Nucleus accumbens (tissue), 56 donors: ENCODE measurements at places on chromosomes 6 and 20.
A peak's percentile ranks its signal among the peaks of the same experiment; 100 is the strongest.

GRCh38 chr6:39879535-39879934, 54.7 kb downstream of the MOCS1 start:
- DNase-seq = no peak

DNA sequence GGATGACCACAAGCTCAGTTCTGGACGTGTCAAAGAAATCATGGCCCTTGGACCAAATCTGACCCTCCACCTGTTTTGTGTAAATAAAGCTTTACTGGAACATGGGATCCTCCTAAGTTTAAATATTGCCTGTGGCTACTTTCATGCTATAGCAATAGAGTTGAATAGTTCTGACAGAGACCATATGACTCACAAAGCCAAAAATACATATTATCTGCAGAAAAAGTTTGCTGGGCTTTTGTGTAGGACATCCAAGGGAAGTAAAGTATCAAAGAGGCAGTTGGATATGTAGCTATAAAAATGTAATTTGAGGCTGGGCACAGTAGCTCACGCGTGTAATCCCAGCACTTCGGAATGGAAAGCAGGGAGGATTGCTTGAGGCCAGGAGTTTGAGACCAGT, 78.9 kb downstream of the TOX2 start:
- DNase-seq = no peak

DNA sequence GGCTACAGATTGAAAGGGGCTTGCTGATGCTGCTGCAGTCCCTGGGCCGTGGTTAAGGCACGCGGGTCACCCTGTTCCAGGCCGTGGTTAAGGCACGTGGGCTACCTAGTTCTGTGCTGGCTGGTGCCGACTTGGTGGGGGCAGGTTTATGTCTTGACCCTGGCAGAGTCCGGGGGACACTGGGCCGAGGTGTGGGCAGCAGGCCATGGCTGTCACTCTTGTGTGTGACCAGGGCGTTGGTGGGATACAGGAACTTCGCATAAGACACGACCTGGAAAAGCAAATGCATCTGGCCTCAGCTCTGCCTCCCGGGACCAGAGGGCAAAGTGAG, 6.4 kb downstream of the RPS21 start:
- DNase-seq = no peak

GRCh38 chr6:115969930-115970273, 90.8 kb downstream of the FRK start:
- no peak for DNase-seq

- DNase-seq = no peak
These were observed 33.8 kb upstream of the PMEPA1 start for GRCh38 chr20:57743450-57744095.

DNA sequence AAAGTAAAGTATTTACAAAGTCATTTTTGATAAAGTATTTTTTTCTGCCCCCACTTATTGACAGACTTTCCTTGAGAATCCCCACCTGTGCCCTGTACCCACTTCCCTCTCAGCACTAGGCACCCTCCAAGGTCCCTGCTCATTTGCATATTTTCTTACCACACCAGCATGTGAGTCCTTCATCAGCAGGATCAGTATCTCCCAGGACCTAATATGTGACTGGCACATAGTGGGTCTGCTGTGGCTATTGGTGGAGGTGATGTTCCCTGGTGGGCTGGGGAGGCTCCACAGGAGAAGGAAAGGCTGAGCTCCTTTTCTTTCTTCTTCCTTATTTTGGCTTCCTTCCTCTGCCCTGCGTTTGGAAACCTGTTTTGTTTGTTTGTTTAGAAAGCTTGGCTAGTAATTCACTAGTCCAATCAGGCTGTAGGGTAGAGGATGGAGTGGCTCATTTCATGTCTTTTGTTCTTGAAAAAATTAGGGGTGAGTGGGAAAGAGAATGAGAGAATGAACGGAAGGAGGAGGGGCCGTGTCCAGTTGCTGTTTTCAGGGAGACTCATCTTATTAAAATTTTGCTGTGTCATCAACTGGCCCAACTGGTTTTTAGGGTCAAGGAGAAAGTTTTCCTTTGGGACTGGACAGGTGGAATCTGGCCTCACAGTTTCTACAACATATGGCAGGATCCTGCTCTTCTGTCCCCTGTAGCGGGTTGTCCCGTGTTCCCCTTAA, 2.8 kb upstream of the RNF24 start:
- DNase-seq = no peak

GRCh38 chr6:158560836-158561320, 987 bp downstream of the TMEM181 start:
- DNase-seq = no peak

GRCh38 chr6:42453654-42454427, 2.1 kb upstream of the TRERF1 start:
- DNase-seq = no peak

DNA sequence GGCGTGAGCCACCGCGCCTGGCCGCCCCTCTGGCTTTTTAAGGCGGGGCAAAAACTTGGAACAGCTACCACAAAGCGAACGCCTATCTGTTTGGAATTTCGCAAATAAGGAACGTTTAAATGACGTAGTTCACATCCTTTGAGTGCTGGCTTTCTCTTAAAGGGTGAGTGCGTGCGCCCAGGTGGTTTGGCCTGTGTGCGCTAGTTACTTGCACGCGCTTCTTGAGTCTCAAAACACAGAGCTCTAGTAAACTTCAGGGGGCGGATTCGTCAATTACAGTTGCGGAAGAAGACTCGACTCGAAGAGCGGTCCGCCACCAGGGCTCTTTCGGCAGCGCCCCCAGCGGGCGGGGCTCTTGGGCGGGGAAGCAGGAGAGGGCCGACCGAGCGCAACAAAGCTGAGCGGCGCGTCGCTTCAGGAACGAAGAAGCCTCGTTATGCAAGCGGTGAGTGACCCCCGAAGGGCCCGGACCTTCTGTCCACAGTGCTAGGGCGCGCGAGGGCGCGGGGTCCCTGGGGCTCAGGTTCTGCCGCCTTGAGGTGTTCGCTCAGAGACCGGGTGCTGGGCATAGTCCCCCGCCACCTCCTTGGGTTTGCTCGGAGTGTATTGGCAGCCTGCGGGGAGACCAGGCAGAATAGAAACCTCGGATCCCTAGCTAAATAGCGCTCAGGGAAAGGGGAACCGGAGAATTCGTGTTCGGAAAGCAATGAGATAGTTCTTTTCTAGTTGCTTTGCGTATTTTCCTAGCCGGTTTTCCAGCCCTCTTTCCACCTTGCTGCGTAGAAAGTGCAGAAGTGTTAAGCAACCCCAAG, at the start of gene SYCP2L:
TSS of gene SYCP2L (plus strand) at position 362 of the 812 bp plus-strand sequence. CDS start at position 437, 75 bp downstream.
- no peak for DNase-seq

- no peak for DNase-seq
These were observed 11.4 kb upstream of the SNX9 start for GRCh38 chr6:157811476-157812173.

- DNase-seq = no peak
These were observed 139.9 kb downstream of the KCNQ5 start for GRCh38 chr6:72761761-72762160.

GRCh38 chr20:22502731-22503191, 81.6 kb downstream of the FOXA2 start:
- no peak for DNase-seq

DNA sequence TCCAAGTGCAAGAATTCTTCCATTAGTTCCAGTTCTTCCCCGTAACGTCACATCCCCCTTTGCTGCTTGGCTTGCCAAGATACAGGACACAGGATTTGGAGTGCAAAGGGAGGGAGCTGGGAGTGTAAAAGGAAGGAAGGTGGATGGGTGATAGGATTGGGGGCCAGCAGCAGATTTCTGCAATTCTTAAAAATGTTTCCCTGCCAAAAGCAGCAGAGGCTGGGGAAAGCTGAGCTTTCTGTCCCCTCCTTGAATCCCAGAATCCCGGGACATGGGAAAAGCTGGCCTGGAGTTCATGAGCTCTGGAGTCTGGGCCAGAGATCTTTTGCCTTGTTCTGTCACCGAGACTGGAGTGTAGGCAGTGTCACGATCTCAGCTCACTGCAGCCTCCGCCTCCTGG, 60.0 kb upstream of the EPB41L1 start:
- no peak for DNase-seq

GRCh38 chr6:62286470-62286843, 432 bp upstream of the KHDRBS2 start:
- no peak for DNase-seq

- DNase-seq = no peak
These were observed 31.4 kb downstream of the RGS17 start for GRCh38 chr6:153099636-153100035.

GRCh38 chr6:88145298-88145963, 20.7 kb downstream of the CNR1 start:
- DNase-seq = no peak

- DNase-seq = no peak
These were observed 309.0 kb upstream of the PTCHD4 start for GRCh38 chr6:48419992-48420391.

DNA sequence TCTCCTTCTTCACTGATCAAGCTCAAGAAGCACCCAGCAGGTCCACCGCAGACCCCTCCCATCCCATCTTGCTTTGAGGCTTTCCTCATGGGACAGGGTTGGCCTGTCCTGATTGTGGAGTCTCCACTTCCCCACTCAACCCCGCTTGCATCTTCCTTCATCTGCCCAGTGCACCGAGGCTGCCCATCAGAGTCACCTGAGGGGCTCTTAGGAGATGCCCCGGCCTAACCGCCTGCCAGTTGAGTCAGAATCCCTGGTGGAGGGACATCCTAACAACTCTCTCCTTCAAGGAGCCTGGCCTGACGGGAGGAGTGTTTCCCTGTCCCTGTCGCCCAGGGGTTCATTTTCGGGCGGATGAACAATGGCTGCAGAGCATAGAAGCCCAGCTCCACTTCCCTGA, 46.1 kb downstream of the RBM38 start:
- no peak for DNase-seq

DNA sequence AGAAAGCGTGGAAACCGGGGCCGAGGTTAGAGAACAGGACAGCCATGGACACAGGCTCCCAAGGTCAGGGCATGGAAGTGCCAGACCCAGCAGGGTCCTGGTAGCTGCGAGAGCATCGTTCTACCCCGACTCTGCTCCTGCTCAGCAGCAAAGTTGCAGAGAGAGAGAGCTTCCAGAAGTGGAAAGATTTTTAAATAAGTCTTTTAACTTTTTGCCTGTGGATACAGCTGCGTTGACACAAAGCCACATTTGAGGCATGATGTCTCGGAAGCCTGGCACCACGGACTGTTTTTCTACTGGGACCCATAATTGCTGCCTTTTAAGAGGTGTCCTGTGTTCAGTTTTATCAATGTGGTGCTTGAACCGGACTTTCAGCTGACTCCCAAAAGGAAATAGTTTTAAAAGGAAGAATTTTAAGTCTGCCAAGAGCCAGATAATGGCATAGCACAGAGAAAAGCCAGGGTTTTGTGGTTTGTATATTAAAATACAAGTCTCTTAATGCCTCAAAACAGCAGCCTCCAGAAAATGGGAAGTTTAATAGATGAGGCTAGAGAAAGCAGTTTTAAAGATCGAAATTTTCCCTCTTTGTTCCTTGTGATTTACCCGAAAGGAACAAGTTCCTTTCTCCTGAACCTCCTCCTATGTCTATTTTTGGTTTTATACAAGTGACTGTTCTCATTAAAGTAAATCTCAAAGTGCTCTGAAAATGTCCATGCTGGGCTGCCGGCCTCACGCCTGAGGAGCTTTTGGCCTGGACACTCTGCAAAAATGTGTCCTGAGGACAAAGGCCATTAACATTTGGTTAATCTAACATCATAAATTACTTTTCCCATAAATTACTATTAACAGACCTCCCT, 91.5 kb downstream of the RIN2 start:
- DNase-seq = no peak

DNA sequence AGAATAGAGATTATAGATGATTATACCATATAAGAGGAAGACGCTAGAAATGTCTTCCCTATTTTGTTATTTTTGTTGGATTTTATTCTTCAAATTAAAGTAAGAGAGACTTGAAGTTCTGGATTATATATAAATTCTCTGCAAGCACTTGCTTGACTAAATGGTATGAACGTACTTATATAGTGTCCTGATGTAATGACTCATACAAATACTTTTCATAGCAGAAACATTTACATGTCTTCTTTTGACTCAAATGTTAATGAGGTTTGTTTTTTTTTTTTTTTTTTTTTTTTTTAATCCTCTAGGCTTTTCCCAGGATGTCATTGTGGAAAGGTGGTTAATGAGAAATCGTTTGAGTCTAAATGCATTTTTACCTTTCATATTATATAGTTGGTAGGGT, 55.0 kb downstream of the PDE7B start:
- no peak for DNase-seq

GRCh38 chr20:18276821-18277220, 11.5 kb upstream of the ZNF133 start:
- peak; percentile 59 for DNase-seq

GRCh38 chr20:33145521-33145920, 22.4 kb upstream of the BPIFA2 start:
- DNase-seq = no peak

DNA sequence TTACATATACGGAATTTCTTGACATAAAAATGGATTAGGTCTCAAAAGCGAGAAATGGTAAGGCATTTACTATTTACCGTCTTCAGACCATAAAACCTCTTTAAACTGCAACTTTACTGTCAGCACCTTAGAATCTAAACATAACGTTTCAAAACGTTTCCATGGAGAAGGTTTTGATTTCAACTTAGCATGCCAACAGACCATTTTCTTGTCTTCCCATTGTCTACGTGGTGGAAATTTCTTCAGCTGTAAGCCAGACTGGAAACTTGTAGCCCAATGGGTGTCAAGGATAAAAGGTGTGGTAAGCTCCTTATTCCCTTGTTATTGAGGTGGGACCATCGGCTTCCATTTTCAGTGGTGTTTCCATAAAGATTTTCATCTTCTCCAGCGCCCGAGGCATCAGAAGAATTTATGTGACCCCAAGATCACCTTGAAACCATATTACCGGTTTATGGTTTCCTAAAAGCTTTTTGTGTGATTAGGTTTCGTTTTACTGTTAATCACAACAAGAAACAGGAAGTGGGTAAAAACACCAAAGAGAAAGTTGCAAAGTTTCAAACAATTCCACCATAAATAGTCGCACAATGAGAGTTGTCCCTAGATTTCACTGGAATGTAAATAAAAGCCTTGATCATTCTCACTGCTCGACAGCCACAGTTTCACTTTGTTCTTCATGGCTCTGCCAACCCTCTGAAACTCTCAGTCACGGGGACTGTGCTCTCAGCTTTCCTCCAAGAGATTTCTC, 63.0 kb upstream of the CD2AP start:
- DNase-seq = no peak

DNA sequence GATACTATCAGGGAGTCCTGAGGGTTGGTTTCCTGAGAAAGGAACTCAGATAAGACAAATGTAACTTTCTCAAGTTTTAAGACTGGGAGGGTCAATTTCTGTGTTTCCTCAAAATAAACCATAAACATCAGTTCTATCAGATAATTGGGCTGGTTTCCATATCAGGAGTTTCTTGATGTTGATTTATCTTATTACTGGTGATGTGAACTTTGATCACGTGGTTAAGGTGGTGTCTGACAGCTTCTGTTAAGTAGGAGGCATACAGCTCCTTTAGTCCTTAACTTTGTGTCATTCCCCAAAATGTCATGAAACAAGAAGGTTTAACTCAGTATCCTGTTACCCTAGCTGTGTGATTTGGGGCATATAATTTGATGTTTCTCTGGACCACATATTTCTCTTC, 145.2 kb downstream of the ZNF217 start:
- no peak for DNase-seq

GRCh38 chr6:161618831-161619454, 345.1 kb upstream of the AGPAT4 start:
- peak; percentile 49 for DNase-seq

GRCh38 chr6:2222275-2222842, 23.0 kb downstream of the GMDS start:
- no peak for DNase-seq
